ENCODE measurements at places on chromosomes 6 and 20.
A peak's percentile ranks its signal among the peaks of the same experiment; 100 is the strongest.

- peak; percentile 11 for DNase-seq
These were observed 440.3 kb upstream of the HS3ST5 start for GRCh38 chr6:114783083-114783482.

- no peak for DNase-seq
These were observed 160.3 kb downstream of the EYA2 start for GRCh38 chr20:47054945-47055344.

GRCh38 chr6:1885576-1886011 lies 275.9 kb downstream of the FOXC1 start:
- DNase-seq: no peak

DNA sequence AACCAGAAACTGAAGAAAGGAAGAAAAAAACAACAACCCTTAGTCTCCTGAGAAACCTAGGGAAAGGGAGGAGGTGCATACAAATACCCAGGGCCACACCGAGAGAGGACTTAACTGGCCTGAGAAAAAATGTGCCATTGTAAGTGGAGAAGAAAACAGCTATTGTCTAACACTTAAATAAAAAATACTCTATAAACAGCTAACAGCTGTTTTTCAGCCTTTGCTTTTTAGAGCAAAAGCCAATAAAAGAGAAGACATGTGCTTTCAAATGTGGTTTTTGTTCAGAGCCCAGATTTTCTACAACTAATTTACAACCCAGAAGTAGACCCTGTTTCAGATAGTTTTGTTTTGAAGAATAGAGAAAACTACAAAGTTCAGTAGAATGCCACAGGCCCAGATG lies 56.0 kb upstream of the SLC22A16 start:
- no peak for DNase-seq

DNA sequence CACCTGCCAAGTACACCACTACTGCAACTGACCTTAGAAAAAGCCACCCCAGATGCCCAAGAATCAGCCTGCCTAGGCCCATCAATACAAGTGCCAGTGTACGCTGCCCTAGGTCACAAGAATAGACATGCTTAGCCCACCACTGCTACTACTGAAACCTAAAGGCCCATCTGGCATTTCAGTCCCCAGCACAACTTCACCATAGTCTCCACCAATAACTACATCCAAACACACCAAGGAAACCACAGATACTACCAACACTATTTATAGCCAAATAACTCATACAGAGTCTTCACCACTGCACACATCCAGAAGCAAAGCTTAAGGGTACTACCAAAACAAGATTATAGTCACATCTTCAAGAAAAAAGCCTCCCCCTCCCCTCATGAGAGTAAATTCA lies 28.2 kb downstream of the TREML4 start:
- DNase-seq: no peak

DNA sequence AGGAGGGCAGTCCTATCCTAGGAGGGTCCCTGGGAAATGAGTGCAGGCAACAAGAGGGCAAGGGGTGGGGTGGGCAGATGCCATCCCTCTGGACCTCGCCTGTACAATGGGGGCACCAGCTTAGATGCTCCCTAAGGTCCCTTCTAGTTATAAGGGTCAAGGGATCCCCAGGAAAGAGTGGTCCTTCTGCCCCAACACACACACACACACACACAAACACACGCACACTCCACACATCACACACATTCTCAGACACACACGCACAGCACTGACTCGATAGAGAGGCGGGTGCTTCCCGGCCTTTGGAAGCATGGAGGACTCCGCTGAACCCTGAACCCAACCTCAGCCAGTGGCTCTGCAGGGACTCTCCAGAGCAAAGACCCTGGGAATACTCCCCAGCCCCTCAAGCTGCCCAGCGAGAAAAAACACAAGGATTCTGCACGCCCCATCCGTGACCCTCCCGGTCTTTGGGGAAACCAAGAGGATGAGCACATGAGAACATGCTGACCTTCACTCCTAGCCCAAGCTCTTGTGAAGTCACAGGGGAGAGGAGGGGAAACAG lies 64.6 kb downstream of the MDGA1 start:
- no peak for DNase-seq

GRCh38 chr20:43762911-43763310 lies 36.1 kb upstream of the GTSF1L start:
- no peak for DNase-seq
